RCC 7860 (cell line): ENCODE measurements at places on chromosomes 4 and X.

DNA sequence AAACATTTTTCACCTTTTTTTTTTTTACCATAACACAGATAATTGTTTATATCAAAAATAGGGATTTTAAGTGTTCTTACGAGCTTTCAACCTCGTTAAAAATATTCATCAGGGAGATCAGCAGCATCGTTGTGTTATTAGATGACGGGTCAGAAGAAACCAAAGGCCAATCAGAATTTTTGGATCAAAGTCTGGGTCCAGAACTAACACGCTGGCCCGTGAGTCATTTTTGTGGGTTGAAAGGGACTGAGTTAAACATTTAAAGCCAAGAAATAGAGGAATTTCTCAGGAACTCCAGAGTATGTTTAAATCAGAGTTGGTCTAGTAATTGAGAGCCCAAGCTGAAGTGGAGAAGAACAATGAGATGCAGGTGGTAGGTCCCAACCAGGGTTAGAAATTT is 170.8 kb downstream of the TLL1 start:
- DNase-seq, result no peak

DNA sequence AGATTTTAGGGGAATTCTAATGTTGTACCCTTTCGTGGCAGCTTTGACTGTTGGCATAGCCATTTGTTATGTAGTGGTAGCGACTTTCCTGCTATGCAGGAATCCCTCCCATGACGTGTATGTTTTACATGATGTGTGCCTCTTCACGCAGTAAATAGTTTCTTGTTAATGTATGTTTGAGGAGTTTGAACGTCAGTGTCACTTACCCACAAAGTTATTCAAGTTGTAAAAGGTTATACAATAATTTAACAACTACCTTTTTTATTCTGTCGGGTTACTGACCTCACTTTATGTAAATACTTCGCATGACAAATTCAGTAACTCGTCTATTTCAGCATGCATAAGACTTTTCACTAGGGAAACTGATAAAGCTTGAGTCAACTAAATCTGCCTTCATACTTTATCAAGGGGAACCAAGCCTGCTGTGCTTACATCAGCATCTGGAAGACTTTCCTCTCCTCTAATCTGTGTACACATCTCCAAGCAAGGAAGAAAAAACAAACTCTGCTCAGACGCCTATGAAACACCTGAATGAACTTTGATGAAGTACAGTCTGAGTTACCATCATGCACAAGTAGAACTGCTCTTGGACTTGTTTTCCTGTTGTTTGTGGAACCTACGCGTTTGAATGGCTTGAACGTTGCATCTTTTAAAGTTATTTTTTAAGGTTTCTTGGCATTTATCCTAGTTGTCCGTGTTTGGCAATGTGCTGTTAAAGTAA is 61.2 kb downstream of the SLC9A6 start:
- DNase-seq, result no peak

DNA sequence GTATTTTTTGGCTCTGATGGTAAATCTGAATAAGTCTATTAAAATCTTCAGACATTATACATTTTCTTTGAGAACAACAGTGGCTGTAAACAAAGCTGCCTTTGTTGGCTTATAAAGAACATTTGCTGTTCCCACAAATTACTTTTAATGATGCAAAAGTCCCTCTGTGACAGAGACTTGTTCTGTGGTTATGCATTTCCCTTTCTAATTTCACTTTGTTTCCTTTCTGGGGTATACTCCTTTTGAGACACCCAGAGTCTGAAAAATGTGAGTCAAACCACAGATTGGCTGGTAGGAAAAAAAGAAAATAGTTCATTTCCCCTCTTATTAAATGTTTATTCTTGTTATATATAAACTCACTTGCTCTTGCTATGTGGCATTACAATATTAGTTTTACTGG is 402.4 kb downstream of the PACRGL start:
- DNase-seq, result no peak

- peak; percentile 31 for DNase-seq
Measured at GRCh38 chrX:112341598-112341997, 259.0 kb upstream of the TRPC5 start.

GRCh38 chrX:151384807-151385206 is 12.2 kb upstream of the VMA21 start:
- no peak for DNase-seq

DNA sequence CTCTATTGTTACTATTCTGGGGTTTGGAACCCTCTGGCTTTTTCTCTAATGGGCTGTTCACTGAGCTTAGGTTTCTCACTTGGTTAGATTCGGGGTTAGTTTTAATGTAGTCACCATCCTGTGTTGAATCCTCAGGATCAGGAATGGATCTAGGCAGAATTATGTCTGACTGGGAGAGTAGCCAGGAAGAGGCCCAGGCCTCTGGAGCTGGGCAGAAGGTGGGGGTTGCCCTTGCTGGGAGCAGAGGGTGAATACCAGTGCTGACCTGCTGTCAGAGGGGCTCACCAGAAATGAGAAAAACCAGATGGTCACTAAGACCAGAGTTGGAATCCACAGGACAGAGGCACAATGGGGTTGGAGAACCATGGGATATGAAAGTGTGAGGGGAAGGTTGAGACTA is 126.6 kb upstream of the SLC4A4 start:
- DNase-seq, result no peak

DNA sequence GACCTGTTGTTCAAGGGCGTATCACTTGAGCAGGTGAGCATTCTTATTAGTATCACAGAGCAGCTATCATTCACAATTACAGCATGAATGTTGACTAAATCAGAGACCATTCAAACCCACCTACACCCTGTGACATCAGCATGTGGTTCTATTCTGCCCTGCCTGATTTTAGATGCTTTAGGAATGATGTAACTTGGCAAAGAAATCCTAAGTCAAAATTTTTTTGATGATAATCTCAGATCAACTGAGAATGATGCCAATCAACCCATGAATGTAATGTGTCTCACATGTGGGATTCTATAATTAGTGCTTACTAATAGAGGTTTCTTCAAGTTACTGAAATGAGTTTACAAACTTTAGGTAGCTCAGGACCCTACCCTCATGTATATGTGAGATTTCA is 13.4 kb upstream of the CHIC2 start:
- peak; percentile 25 for DNase-seq

GRCh38 chrX:141935645-141936044 is 32.0 kb downstream of the MAGEC1 start:
- no peak for DNase-seq

DNA sequence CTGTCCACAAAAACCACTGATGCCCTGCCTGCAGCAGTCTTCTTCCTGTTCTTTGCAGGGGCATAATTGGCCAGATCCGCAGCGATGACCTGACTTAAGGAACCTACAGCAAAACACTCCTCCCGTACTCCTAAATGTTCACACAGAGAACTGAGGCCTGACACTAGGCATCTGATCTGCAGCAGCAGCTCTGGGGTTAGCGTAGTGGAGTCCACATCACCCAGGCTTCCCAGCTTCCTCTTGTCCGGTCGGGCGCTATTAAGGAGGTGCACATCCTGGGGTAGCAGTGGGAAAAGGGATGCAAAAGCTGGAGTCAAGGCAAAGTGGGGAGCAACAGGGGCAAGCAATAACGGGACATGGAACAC is 758 bp downstream of the SCFD2 start:
- no peak for DNase-seq

DNA sequence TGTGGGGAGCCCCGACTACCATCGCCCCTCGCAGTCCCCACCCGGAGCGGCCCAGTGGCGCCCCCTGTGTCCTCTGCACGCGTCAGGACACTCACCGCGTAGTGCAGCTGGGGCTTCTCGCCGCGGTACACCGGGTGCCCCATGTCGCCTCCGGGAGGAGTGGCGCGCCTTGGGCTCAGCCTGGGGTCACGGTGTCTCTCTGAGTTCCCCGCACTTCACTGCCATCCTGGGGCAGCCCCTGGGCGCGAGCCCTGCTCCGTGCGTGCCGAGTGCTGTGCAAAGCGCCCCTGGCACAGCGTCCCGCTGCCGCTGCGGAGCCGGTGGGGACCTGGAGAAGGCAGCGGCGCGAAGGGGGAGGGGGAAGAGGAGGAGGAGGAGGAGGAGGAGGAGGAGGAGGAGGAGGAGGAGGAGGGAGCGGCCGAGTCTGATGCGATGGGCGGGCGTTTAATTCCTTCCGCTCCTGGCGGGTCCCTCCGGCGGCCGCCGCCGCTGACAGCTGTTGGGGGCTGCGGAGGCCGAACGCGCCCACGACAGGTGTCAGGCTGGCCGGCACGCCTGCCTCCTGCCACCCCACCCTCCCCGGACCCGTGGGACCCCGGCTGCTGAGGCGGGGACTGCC is 134.3 kb downstream of the AMELX start:
- no peak for DNase-seq

DNA sequence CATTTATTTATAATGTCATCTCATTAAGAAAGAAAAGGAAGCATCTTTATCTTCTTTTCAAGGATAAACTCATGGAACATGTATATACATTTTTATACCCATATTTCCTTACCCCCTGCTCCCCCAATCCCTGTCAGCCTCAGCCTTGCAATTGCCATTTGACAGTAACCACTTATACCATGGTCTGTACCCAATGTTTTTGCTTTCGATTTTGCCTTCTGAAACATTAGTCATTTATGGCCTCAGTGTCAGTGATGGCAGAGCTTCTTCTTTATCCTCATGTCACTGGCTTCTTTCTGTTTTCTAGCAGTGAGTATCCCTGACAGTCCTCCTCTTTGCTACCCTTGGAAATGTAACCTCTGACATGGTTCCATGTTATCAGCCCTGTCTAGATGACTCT is 228.4 kb downstream of the SPRY1 start:
- DNase-seq, result no peak

- DNase-seq, result peak; percentile 68
Measured at GRCh38 chr4:87118826-87119225, 101.6 kb downstream of the KLHL8 start.

DNA sequence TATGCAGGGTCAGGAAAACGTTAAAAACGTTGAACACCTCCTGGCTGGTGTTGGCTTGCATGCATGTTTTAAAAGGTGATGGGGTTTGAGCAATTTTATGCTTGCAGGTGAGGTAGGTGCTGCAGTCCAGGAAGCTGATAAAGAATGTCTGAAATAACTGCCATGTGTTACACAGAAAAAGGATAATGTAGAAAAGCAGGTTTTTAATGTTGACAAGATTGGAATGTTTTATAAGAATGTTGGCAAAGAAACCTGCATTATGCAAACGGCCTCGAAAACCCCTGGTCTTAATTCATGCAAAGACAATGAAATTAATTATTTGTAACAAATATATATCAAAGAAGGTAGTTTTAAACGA is 723.7 kb upstream of the AGA start:
- DNase-seq, result no peak

GRCh38 chr4:53782458-53782845 is 191.2 kb upstream of the LNX1 start:
- DNase-seq, result no peak

DNA sequence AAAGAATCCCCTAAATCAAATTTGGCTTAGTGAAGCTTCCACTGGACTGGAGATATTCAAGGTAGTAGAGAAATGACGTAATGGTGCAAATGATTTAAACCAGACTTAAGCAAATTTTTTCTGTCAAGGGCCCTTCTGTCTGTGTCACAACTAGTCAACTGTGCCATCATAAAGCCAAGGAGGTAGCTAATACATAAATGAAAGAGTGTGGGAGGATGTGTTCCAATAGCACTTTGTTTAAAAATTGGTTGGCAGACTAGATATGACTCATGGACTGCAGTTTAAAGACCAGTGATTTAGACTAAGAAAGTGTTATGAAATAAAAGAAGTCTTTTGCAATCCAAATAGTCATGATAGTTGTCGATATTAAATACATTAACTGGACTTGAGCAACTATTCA is 24.3 kb upstream of the TEX13C start:
- DNase-seq, result peak; percentile 58

DNA sequence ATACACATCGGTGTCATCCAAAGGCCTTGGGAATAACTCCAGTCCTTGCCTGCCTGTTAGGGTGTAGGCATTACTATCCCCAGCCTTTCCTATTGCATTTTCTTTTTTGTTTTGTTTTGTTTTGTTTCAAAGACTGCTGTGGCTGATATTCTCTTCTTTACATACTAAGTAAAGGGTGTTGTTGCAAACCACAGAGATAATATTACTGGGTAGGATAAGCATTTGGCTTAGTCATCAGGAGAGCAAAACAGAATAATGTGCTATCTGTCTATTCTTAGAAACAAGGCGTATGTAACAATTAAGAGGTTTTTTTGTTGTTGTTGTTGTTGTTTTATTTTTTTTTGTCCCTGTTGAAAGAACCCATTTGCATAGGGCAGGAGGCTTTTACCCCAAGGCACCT is 41.8 kb downstream of the UGT2B28 start:
- DNase-seq, result no peak

DNA sequence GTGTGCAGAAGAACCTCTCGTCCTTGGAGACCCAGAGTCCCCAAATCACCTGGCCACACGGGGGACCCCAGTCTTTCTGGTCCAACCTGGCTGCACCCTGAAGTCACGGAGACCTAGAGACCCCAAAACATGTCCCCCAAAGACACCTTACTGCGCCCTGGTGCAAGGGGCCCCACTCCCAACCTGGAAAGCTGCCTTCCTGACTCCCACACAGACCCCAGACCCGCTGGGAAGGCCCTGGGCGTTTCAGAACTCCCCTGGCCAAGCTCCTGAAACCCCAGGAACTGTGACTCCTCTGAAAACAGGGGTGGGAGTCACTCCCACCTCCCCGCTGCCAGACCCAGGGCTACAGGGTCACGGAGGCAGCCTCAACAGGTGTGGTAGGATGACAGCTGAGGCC is 12.7 kb upstream of the SHOX start:
- no peak for DNase-seq

DNA sequence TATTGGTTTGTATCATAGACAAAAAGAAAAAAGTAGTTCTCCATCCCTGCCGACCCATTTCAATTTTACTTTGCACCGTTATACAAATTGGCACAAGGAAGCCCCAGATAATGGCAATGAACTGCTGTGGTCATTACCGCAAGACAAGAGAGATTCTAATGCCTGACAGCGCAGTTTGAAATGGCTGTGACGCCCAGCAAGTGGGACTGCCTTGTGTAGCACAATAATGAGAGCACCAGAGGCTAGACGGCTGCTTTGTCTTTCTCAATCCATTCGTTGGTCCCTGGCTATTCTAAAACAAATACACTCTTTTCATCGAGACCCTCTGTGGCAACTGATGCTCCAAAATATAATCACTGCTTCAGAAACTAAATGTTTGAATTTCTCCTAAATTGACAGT is 192.4 kb upstream of the NEIL3 start:
- no peak for DNase-seq

DNA sequence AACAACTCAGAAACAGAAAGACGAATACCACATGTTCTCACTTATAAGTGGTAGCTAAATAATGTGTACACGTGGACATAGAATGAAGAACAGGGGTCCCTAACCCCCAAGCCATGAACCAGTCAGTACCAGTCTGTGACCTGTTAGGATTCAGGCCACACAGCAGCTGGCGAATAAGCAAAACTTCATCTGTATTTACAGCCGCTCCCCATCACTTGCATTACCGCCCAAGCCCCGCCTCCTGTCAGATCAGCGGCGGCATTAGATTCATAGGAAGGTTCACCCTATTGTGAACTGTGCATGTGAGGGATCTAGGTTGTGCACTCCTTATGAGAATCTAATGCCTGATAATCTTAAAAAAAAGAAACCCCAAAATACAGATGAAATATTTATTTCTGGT is 1128.7 kb downstream of the NLGN4X start:
- no peak for DNase-seq

GRCh38 chr4:72016011-72016410 is 15.8 kb upstream of the NPFFR2 start:
- no peak for DNase-seq
